Stimulated activated CD4-positive, alpha-beta T cell treated with anti-CD3 and anti-CD28 coated beads, Interleukin-2, amount 100 ng/mL, for 4 hours (primary cell): ENCODE measurements at places on chromosomes 5 and 9.

- DNase-seq: no peak
Measured at GRCh38 chr9:27701587-27701986, 128.3 kb upstream of the C9orf72 start.

DNA sequence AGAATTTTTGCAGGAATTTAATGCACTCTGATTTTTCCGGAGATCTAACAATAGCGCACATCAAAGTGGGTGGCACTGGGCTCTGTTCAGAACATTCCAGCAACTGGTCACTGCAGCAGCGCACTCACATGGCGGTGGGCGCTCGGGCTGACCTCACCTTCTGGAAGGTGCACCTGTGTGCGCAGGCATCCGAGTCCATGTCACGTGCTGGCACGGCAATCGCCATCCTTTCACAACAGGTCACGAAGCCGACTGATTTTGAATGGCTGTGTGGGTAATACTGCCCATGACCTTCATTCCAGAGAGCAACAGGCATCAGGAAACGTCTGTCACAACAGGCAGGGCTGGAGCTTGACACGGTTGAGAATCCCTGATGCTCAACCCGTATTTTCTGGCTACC is 18.7 kb upstream of the CLPTM1L start:
- no peak for DNase-seq

- DNase-seq: no peak
Measured at GRCh38 chr9:89732295-89732938, 127.6 kb downstream of the GADD45G start.

GRCh38 chr5:140043508-140043872 is 391 bp upstream of the NRG2 start:
- no peak for DNase-seq

DNA sequence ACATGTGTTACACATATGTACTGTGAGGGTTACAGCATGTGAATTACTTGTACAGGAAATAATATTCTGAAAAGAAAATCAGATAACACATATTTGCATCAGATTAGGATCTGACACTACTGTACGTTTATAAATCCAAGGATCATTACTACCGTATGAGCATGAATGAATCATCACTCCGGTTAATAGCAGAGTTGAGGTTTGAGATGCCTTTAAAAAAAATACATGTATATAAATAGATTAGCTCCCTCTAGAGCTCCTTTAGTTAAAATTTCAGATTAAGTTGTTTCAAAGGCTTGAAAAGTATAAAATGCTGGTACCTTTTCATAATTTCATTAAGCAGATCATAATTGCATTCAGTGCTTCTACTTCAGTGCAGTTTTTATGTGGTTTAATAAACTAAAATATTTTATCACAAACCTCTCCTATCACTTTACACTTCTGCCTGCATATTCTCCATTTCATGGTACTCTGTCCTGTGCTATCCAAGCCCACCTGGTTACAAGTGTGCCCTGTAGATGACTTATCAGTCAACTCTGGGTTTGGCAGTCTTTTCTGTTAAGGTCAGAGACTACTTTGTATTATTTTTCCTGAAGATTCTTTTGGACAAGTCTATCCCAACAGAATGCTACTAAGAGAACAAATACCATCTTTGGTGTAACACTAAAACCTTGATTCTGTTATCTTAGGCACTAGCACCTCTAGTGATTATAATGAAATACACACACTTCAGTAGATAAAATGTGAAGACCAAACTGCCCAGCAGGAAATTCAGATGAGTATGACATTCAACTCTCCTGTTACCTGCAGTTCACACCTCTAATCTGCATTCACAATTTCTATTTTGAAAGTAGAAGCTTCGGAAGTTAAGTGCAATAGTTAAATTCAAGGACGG is 48.0 kb upstream of the POU5F2 start:
- no peak for DNase-seq

DNA sequence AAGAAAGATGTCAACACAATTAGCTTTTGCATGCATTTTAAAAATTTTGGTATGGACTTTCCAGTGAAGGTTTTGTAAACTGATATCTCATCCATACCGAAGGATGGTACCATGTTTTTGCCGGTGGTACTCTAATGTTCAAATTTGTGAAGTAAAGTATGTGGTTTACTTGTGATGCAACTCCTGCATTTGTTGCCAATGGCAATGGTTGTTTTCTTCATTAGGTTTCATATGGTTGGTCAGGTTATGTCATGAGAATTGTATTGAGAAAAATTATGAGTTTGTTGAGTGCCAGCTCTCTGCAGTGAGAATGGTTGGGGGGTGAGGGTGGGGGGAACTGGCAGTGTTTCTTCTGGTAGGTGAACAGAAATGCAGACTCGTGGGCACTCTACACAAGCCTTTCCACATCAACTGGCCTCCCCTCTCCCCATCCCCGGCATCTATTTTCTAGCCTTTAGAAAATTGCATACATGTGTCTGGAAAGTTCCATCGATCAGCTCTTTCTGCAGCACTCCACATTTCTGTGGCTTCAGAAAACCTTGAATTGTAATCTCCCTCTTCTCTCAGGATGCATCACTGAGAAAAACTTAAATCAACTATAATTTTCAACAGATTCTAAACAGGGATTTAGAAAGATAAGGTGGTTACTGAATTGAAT is 107.7 kb downstream of the PDE4D start:
- no peak for DNase-seq

GRCh38 chr9:37025071-37025822 is 8.8 kb downstream of the PAX5 start:
- DNase-seq: no peak

- DNase-seq: no peak
Measured at GRCh38 chr9:127424676-127424999, 456 bp downstream of the ZNF79 start.

- no peak for DNase-seq
Measured at GRCh38 chr9:110638381-110638954, 30.1 kb upstream of the MUSK start.

DNA sequence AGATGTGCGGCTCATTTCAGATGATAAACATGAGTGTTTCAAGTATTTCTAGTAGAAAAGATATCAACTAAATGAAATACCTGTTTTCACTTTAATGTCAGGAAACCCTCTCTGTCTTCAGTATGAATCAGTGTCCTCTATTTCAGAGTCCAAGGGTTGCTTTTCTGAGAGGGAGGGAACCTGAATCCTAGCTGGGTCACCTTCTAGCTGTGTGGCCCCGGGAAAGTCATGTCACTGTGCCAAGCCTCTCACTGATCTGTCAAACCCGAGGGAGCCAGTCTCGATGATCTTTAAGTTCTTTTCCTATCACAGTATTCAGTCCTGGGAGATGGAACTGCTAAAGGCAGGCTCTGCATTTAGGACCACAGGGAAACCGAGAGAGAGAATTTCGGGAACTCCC is 258.9 kb downstream of the NTRK2 start:
- no peak for DNase-seq

GRCh38 chr9:93597871-93598646 is 21.7 kb downstream of the PHF2 start:
- no peak for DNase-seq

- no peak for DNase-seq
Measured at GRCh38 chr5:150473673-150474358, 24.3 kb upstream of the RPS14 start.

DNA sequence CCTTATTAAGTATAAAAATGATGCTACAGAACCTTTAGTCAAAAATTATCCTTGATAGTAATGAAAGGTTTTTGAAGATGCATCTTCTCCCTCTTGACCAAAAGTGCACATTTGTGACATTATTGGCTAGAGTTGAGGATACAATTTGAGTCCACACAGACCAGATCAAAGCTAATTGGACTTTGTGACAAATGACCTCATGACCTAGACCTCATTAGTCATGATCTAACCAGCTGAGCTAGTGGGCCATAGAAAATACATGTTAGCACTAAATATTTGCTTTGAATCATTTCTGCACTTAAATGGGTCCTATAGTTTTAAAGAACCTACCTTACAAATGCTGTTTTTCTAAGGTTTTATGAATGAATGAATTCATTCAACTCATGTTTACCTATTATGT is 182.1 kb downstream of the RFX3 start:
- no peak for DNase-seq

- no peak for DNase-seq
Measured at GRCh38 chr5:158910782-158911692, 188.7 kb downstream of the EBF1 start.

- no peak for DNase-seq
Measured at GRCh38 chr5:80037366-80037765, 2.2 kb downstream of the THBS4 start.

- DNase-seq: peak; percentile 88
Measured at GRCh38 chr9:128552153-128552743, at the start of gene SPTAN1. Gene SPTAN1 (plus strand): TSS chr9:128552587. CDS start chr9:128566741, 14,154 bp downstream.

GRCh38 chr9:89529243-89530035 is 31.5 kb upstream of the SEMA4D start:
- no peak for DNase-seq

DNA sequence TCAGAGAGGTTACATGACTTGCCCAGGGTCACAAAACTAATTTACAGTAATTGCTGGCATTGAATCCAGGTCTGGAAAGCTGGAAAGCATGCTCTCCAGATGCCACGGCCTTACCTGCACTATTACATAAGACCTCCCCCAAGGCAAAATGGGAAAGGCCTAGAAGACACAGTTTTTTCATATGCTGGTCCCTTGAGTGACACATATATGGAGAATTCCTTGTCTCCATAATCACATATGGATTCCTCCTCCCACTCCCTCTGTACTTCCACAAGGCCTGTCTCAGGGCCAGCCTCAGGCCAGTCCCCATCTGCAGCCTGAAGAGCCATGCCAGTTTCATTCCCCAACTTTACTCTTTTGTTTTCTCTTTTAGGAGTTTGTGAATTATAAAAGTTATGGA is 28.6 kb upstream of the MEIKIN start:
- no peak for DNase-seq
